ENCODE measurements at places on chromosomes 12 and 14. TPM values are rescaled to one million over a fixed set of nuclear protein-coding genes. Genes with fewer than 3 reads are reported as not detected.

- no peak for DNase-seq
Observed at GRCh38 chr14:83624541-83624940, 1905.4 kb upstream of the FLRT2 start.

DNA sequence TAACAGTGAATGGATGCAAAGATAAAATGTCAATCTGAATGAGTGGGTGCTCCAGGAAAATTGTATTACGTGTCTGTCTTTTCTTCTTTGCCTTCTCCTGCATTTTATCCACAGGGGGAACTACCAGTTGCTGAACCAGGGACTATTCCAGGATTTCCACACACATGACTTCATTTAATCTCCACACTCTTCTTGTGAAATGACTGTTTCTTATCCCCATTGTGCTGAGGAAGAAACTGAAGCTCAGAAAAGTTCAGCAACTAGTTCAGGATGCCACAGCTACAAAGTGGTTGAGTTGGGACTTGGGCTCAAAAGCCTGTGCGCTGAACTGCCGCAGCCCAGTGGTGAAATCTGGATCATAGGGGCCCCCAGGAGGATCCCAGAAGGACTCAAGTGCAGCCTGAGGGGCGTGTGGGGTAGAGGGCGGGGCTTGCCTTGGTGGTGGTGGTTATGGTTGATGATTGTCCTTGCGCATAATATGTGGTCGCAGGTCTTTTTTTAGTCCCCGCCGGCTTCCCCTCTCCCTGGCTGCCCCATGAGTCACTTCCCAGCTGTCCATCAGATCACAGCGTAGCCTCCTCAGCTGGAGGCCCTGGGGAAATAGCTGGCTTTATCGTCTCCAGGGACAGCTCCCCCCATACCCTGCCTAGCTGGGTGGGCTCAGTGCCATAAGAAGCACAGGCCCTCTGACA, 235.2 kb upstream of the CRY1 start:
- DNase-seq: no peak

- peak; percentile 14 for DNase-seq
Observed at GRCh38 chr14:95460647-95461478, 55.6 kb downstream of the SYNE3 start.

GRCh38 chr12:22124987-22125386, 79.0 kb downstream of the CMAS start:
- no peak for DNase-seq

- no peak for DNase-seq
Observed at GRCh38 chr14:50093496-50093895, 22.9 kb downstream of the VCPKMT start.

DNA sequence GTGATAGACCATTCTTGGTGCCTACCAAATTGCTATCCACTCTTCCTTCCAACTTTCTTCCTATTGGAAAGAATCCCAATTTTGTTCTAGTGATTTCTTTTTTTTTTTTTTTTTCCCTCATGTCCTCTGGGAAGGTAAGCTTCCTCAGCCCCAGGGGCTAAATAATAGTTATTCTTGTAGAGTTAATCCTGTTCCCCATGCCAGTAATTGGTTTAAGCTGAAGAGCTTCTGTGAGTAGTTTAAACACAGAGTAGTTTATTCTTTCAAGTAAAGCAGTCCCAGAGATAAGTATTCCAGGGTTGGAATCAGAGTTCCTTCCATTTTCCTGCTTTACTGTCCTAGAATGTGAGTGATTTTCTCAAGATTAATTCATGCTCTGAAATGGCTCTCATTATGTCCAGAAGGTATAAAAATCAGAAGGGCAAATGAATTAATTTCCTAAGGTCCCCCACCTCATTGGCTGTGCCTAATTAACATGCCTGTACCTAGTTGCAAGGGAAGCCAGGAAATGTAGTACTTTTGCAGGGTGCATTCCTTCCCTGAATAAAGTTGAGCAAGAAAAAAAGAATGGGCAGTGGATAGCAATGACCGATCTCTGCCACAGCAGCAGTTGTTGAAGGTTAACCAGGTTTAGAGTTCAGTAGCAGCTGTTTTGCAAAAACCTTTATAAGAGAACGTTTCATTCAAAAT, 97.8 kb downstream of the PLEKHA5 start:
- DNase-seq: no peak

DNA sequence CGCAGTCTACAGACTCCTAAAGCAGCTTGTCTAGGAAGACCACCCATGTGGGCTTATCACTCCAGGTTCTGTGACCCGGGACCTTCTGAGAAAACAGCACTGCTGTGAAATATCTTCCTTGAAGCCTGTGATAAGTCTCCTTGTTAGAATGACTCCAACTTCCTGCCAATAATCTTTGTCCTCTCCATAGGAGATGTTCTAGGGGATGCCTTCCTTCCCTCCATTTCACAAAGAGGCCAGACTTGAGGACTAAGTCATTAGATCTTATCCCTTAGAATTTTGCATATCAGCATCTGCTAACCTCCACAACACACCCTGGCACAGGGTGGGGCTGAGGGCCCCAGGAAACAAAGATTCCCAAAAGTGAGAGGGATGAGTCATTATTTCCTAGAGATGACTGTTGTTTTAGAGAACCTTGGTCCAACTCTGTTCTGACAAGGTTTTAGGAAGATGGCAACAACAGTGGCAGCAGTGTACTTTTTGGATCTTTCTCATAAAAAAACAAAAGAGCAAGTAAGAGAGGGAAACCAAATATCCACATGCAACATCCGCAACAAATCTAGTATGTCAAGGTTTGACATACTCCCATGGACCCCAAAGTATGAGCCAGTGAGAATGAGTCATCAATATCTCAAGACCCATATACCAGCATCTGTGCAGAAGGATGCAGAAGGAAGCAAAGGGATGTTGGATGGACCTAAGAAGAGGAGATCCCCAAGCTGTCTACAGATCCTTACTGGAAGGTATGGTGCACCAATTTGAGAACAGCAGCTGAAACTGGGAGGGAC, 6.0 kb downstream of the LTB4R start:
- DNase-seq: no peak

DNA sequence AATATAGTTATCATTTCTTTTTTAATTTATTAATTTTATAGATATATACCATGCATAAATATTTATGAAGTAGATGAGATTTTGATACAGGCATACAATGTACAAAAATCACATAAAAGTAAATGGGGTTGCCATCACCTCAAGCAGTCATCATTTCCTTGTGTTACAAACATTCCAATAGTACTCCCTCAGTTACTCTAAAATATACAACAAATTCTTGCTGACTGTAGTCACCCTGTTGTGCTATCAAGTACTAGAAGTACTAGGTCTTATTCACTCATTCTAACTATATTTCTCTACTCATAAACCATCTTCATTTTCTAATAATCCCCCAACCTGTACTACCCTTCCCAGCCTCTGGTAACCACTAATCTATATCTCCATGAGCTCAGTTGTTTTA, 432.6 kb upstream of the SYT1 start:
- DNase-seq: no peak

DNA sequence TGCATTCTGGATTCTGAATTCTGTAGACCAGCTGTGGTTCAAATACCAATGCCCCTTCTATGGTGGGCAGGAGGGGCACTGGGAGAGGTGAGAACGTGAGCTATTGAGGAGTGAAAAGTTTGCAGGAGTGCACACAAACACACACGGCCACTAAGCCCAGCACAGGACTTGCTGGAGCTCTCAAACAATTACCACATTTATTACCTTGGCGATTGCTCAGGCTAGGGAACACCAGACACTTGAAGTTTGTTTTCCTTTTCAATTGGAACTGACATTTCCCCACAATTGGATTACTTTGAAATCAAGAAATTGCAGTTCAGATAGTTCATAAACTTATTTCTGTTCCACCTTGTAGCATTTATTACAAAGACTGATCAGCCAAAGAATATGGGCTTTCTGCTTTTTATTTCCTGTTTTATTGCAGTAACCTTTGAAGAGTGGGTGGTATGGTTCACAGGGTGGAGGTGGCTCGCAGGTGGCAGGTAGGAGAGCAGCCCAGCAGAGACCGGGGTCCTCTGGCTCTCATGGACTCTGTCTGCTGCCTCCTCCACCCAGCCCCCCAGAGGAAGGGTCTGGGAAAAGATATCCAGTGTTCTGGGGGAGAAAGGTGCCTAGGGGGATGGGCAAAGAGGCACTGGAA, 429.8 kb upstream of the CCDC196 start:
- DNase-seq: no peak

DNA sequence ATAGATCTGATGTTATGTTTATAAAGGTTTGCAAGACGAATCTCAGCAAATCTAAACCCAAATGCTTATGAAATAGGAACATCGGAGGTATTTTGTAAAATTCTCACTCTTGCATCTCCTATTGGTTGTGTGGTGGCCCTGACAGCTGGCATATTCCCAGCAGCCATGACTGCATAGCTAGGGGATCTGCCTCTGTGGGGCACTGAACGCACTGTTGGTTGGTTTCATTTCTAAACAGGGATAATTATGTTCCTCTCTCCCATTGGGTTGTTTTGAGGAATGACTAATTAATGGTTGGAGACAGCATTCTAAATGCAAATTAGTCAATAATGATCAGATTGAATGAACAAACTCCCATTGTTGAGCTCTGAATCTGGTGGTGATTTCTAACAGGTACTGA, 2.7 kb upstream of the BEST3 start:
- DNase-seq: no peak

- DNase-seq: no peak
Observed at GRCh38 chr14:68696266-68696665, 96.6 kb downstream of the ZFP36L1 start.

- DNase-seq: no peak
Observed at GRCh38 chr14:20905676-20906075, 14.5 kb downstream of the RNASE3 start.

DNA sequence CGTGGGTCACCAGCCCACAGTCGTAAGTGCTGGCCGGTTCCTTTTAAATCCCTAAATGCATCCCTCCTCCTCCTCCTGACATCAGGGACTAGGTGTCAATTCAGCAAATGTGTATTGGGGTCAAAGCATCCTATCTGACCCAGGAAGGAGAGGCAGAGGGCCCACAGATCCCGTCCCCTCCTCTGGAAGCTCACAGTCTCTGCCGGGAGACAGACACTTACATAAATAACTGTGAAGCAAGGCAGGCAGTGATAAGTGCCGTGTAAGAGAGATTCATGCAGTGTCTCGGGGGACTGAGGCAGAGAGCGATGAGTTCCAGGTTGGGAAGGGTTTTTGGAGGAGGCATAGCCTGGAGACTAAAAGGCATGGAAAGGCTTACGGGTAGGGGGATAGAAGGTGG, 44.1 kb downstream of the HRK start:
- DNase-seq: no peak

DNA sequence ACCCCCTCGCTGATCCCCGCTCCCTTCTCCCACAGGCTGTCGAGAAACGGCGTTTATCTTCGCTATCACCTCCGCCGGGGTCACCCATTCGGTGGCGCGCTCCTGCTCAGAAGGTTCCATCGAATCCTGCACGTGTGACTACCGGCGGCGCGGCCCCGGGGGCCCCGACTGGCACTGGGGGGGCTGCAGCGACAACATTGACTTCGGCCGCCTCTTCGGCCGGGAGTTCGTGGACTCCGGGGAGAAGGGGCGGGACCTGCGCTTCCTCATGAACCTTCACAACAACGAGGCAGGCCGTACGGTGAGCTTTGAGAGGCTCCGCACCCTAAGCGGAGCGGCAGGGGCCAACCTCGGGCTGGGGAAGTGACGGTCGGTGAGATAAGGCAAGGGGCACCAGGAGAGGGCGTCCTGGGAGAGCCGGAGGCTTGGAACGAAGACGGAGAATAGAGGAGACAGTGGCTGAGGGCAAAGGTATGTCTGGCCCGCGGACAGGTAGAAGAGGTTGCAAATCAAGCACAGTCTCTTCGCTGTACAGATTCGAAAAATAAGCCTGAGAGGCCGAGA, 2.3 kb downstream of the WNT1 start:
- DNase-seq: no peak

DNA sequence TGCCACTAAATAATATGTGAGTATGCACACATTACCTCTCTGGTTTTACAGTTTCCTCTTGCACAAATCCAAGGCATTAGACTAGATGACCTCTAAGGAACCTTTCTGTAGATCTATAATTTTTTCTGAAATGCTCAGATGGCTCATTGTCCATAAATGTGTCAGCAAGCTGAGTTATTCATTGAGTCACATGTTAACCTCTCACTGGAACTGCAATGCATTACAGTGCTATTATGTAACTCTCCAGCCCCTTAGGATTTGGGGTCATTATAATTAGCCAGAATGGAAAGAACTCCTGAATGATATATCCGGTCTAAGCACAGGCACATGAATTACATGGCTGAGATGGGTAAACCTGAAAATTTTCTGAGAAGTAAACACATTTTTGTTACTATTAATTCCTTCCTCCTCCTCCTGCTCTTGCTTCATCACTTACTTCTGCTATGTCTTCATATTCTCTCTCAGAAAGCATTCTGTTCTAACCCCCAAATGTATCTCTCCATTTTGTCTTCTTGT, 20.3 kb upstream of the DRAM1 start:
- DNase-seq: no peak

GRCh38 chr12:42021469-42021868, 123.2 kb downstream of the GXYLT1 start:
- peak; percentile 33 for DNase-seq

GRCh38 chr14:64846319-64846718, 33.4 kb downstream of the SPTB start:
- no peak for DNase-seq

DNA sequence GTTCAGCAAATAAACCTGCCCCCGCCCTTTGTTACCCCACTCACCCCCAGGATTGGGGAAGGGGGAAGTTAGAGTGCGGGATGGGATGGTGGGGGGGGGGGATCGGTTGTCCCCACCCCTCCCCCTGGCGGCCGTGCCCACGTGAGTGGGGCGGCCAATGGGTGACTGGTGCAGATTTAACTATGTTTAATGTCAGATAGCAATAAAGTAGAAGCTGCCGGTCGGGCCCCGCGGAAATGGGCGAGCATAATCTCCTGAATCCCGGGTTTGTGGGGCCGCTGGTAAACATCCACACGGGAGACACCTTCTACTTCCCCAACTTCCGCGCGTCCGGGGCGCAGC, at the start of gene HOXC12:
HOXC12 (plus strand) TSS at position 210 of the 342 bp plus-strand sequence; CDS start at position 237, 27 bp downstream.
- DNase-seq: no peak

- DNase-seq: no peak
Observed at GRCh38 chr14:79246173-79246572, 965.1 kb downstream of the DIO2 start.

GRCh38 chr12:104486943-104487819, 30.4 kb downstream of the CHST11 start:
- DNase-seq: no peak

GRCh38 chr14:40847480-40847879, 759.2 kb upstream of the LRFN5 start:
- no peak for DNase-seq

Gene LYSET
- total RNA-seq: 13.6 TPM

Gene HOXC11
- total RNA-seq: 0.38 TPM

Gene NOP9
- 27.2 TPM for total RNA-seq

Gene TPCN1
- total RNA-seq: 8.4 TPM

Gene NEDD8
- 154 TPM for total RNA-seq

Gene ANO4
- 1.1 TPM for total RNA-seq

Gene EPYC
- total RNA-seq: not detected

Gene SPRYD3
- total RNA-seq: 10.5 TPM
